ENCODE measurements at places on chromosomes 13 and 19. TPM values are rescaled to one million over a fixed set of nuclear protein-coding genes. Genes with fewer than 3 reads are reported as not detected.

HRC gene
- not detected for total RNA-seq

TBXA2R gene
- total RNA-seq: 0.24 TPM

DNA sequence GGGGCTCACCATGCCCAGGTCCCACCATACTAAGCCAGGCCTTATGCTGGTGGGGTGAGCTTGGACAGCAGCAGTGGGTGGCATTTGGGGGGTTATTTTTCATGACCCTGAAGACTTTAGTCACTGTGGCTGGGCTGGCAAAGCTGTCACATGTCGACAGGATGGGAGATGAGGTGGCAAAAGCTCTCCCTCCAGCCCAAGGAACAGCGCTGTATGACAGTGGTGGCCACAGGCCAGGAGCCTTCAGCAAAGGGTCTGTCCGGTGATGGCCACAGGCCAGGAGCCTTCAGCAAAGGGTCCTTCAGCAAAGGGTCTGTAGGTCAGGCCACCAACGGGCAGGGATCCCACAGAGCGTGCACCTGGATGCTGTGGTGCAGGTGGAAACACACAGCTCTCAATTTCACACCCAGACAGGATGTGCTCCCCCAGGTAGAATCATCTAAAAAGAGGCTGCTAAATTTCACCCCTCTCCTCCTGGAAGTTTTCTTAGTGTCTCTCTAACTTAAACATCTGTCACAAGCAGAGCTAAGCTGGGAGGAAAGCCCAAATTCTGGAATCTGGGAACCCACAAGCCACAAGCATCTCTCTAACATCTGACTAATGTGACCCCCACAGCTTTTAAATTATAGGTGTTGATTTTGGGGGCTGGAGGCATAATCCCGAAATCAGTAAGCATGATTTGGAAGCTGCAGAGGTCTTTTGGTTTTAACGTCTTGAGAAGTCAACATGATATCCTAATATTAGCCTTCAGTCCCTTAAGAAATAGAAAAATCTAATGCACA, 23.0 kb downstream of the COL4A1 start:
- no peak overlapping the region for H3K4me3 ChIP-seq
- H3K27me3 ChIP-seq: no peaks in the 10 kb centered on the region

ERICH6B gene
- not detected for total RNA-seq

Data from Calu3 (cell line).